ENCODE measurements at places on chromosomes 11 and 22.

GRCh38 chr11:46285594-46286033 is 8.2 kb downstream of the CREB3L1 start:
- H3K4me1 ChIP-seq: peaks cover 7% of the 10 kb centered on the region
- no peak overlapping the region for H3K27ac ChIP-seq
- H3K27me3 ChIP-seq: peaks cover 23% of the 10 kb centered on the region

- no peak overlapping the region for H3K4me3 ChIP-seq
- no peaks in the 10 kb centered on the region for H3K27me3 ChIP-seq
- H3K4me1 ChIP-seq: no peaks in the 10 kb centered on the region
- H3K27ac ChIP-seq: no peak overlapping the region
These were observed 473.7 kb downstream of the JRKL start for GRCh38 chr11:96863520-96863919.

DNA sequence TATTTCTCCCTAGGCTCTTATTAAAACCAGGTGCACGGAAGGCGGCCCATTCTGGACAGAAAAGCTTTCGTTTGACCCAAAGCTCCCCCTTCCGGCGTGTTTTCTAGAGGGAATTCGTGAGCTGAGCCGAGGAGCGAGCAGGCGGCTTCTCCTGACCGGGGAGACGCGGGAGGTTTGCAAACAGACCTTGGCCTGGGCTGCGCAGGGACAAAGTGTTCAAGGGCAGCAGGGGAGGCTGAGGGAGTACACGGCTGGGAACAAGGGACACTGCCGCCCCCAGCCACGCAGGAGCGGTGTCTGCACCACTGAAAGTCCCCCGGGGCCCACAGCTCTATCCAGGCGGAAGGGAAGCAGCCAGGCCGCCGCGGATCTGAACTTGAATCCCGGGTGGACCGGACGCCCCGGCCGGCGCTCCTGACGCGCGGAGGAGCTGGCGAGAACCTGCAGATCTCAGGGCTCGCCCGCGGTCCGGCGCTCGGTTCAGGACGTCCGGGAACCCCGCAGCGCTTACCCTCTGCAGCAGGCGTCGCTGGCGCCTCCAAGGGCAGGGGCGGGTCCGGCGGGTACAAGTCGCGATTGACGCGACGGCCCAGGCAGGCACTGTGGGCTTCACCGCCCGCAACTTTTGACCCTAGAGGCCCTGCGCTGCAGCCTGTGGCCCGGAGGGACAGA is 101.9 kb downstream of the WT1 start:
- DNase-seq: peak; percentile 70
- peaks cover 7% of the 10 kb centered on the region for H3K27me3 ChIP-seq
- H3K27ac ChIP-seq: peak overlapping the region; percentile 1
- H3K36me3 ChIP-seq: no peaks in the 10 kb centered on the region

GRCh38 chr11:68383976-68384501 is 71.6 kb downstream of the LRP5 start:
- H3K27me3 ChIP-seq: no peaks in the 10 kb centered on the region
- peaks cover 41% of the 10 kb centered on the region for H3K36me3 ChIP-seq
- DNase-seq: peak; percentile 71
- peak overlapping the region; percentile 82 for H3K27ac ChIP-seq
- H3K4me3 ChIP-seq: no peak overlapping the region
- peaks cover 44% of the 10 kb centered on the region for H3K4me1 ChIP-seq

DNA sequence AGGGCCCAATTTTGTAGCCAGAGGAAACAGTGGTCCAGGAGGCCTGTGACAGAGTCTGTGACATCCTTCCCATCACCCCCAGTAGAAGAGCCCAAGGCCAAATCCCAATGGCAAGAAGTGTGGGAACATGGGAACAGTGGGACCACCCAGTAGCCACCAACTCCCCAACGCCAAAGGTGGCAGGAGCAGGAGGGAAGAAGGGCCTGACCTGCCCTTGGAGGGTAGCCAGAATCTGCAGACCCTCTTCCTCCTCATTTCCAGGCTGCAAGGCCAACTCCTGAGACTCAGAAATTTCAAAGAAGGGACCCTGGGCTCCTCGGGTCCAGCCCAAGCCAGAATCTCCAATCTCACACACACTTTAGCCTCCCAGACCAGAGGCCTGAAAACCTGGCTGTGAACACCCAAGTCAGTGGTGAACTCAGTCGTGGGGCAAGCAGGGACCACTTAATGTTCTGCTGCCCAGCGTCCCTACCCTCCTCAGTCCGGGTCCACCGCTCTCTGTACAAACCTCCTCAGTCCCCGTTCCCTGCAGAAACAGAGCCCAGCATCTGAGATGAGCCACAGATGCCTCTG is 6.2 kb downstream of the RAB3IL1 start:
- H3K4me3 ChIP-seq: no peak overlapping the region
- peak; percentile 46 for DNase-seq
- no peak overlapping the region for H3K27ac ChIP-seq
- H3K4me1 ChIP-seq: no peaks in the 10 kb centered on the region

DNA sequence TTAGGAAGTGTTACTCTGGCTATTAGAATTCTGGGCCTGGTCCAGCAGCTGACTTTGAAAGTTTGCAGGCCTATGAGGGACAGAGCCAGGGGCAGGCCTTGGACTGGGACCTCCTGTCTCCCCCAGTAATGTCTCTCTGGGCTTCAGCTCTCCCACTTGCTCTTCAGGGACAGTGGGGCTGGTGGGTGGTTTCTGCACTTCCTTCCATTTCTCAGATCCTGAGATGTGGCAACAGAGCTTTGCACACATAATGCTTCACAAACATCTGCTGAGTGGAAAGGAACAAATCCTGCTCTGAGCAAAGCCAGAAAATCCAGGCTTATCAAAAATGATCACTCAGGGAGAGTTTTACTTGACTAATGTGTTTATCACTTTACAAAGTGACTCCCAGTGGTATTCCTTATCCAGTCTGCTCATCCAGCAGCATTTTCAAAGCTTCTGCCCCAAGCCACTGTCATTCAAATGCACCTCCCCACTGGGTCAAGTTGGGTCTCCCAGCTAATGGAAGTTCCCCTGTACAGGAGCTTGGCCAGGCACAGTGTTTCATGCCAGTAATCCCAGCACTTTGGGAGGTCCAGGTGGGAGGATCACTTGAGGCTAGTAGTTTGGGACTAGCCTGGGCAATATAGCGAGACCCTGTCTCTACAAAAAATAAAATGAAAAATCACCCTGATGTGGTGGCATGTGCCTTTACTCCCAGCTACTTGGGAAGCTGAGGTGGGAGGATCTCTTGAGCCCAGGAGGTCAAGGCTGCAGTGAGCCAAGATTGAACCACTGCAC is 13.5 kb upstream of the OSBP2 start:
- H3K36me3 ChIP-seq: no peaks in the 10 kb centered on the region
- no peak overlapping the region for H3K27ac ChIP-seq
- H3K4me3 ChIP-seq: no peak overlapping the region
- H3K4me1 ChIP-seq: no peaks in the 10 kb centered on the region
- no peak for DNase-seq

GRCh38 chr11:66907751-66908630 is 50.2 kb downstream of the PC start:
- no peaks in the 10 kb centered on the region for H3K27me3 ChIP-seq
- no peaks in the 10 kb centered on the region for H3K36me3 ChIP-seq
- H3K4me1 ChIP-seq: no peaks in the 10 kb centered on the region
- DNase-seq: no peak

DNA sequence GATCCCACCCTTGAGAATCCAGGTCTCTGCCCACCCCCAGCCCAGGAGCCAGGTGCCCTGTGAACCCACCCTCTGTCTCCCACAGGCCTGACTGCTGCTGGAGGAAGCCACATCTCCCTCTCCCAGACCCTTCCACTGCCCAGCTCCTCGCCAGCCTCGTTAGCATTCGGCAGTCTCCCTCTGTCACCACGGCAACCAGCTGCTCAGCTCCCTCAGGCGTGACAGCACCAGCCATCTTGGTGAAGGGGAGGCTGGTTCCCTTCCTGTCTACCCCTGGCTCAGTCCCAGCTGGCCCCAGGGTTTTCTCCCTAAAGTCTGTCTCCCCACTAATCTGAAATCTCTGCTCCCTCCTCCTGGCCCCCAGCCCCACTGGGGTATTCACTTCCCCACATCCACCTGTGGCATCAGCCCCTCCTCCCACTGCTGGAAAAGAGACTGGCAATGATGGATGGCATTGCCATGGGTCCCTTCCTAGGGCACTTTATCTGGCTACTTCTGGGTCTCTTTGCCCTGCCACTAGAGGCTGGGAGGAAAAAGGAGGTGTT is 28.1 kb downstream of the NRXN2 start:
- H3K27ac ChIP-seq: no peak overlapping the region
- H3K36me3 ChIP-seq: no peaks in the 10 kb centered on the region
- DNase-seq: no peak
- no peak overlapping the region for H3K4me3 ChIP-seq

- peaks cover 57% of the 10 kb centered on the region for H3K27me3 ChIP-seq
- peaks cover 16% of the 10 kb centered on the region for H3K4me1 ChIP-seq
- no peak overlapping the region for H3K4me3 ChIP-seq
- no peak for DNase-seq
- H3K27ac ChIP-seq: no peak overlapping the region
These were observed 1.7 kb downstream of the SEZ6L start for GRCh38 chr22:26170795-26171580.

DNA sequence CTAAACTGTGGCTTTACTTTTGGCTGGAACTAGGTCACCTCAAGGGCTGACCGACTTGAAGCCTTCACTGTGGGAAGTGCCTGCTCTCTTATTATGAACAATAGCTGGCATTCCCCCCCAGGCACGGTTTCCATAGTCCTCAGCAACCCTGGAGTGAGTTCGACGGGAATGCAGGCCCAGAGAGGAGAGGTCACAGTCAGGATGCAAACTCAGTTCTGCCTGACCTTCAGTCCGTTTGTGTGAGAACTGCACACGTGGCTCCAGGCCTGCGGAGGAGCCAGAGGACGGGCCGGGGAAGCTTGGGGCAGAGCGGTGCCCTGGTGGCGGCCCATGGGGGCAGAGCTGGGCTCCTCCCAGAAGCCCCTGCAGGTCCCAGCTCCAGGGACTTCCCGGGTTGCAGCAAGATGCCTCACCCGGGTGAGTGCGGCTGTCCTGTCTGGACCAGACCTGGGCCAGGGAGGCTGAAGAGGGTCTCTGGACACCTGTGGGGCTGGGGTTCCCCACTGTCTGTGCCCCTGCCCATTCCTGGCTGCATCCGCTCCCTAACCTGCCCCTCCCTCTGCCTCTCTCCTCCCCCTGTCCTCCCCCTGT is 17.2 kb downstream of the SLC25A18 start:
- no peak overlapping the region for H3K4me3 ChIP-seq
- no peak overlapping the region for H3K27ac ChIP-seq
- DNase-seq: no peak
- H3K4me1 ChIP-seq: no peaks in the 10 kb centered on the region
- H3K27me3 ChIP-seq: peaks cover 5% of the 10 kb centered on the region

DNA sequence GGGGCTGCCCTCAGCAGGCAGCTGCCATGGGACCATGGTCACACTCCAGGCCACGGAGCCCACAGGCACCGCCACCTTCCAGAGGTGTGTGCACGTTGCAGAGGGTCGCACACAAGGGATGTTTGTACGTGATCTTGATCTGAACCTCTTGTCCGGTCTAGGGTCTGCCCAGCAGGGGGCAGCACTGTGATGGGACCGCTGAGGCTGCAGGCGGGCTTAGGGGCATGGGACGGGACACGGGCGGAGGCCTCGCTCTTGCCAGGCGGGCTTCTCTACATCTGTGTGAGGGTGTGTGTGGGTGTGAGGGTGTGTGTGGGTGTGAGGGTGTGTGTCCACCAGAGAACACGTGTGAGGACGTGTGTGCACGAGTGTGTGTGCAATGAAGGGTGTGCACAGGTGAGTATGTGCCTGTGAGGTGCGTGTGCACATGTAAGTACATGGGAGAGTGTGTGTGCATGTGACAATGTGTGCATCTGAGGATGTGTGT is 52.4 kb downstream of the CACNA1I start:
- H3K4me1 ChIP-seq: no peaks in the 10 kb centered on the region
- H3K4me3 ChIP-seq: no peak overlapping the region
- H3K36me3 ChIP-seq: no peaks in the 10 kb centered on the region
- DNase-seq: no peak
- no peaks in the 10 kb centered on the region for H3K27me3 ChIP-seq

DNA sequence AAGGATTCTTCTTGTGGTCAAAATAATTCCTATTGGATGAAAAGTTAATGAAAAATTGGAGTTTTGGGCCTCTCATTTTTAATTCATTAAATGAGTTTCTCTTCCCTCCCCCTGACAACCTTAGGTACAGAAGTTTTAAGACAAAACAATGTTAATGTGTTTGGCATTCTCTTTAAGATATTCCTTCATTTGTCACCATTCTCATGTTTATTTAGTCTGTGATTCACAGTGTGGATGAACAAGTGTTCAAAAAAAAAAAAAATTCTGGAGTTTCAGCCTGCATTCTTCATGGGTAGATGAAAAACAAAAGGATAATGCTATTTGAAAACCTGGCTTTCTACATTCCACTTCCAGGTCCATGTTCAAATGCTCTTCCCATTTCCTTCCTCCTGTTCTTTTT is 172.6 kb upstream of the LUZP2 start:
- H3K4me1 ChIP-seq: no peaks in the 10 kb centered on the region
- no peak for DNase-seq
- no peaks in the 10 kb centered on the region for H3K36me3 ChIP-seq
- no peak overlapping the region for H3K4me3 ChIP-seq
- no peak overlapping the region for H3K27ac ChIP-seq

DNA sequence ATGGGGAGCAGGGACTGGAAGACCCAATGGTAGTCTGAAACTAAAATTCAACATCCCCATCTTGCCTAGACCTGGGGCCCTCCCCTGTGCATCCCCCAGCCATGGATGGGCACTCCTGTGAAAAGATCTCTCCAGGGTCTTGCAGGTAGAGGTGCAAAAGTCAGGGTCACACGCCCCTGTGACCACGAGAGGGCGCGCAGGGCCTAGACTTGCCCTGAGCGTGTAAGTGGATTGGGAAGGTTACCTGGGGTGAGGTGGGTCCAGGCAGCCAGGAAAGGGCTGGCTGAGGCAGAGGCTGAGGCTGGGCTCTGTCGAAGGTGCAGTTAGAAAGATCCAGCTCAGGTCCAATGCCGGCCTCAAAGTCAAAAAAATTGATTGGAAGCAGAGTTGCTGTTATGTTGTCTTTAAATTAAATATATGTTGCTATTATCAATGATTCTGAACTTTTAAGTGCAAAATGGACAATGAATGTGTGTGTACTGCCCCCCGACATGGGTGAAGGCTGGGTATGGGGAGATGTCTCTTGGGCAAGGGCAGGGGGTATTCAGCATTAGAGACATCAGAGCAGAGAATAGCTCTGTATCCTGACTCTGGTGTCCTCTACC is 4.8 kb upstream of the POU2F3 start:
- no peaks in the 10 kb centered on the region for H3K4me1 ChIP-seq
- H3K4me3 ChIP-seq: no peak overlapping the region
- no peaks in the 10 kb centered on the region for H3K36me3 ChIP-seq

DNA sequence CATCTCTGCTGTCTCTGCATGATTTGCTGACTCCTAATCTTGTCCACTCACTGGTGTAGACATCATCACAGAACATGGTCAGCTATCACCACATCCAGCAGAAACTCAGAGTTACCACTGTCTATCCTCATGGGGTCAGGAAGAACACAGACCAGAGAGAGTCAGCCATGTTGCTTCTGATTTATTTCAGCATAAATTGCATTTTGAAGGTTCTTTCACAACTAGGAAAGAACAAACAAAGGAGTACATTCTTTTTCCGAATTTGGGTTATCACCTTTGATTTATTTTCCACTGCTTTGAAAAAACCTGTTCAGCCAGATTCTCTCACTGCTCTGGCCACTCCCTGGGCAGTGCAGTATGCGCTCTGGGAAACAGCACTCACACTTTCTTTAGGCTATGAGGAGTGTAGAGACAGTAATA is 172.0 kb upstream of the MTMR2 start:
- no peak for DNase-seq
- no peaks in the 10 kb centered on the region for H3K36me3 ChIP-seq
- H3K27ac ChIP-seq: no peak overlapping the region
- H3K4me3 ChIP-seq: no peak overlapping the region
